ENCODE measurements at places on chromosomes 1 and 21.

GRCh38 chr1:56376188-56376984 lies 203.0 kb downstream of the PLPP3 start:
- peak; percentile 34 for DNase-seq

DNA sequence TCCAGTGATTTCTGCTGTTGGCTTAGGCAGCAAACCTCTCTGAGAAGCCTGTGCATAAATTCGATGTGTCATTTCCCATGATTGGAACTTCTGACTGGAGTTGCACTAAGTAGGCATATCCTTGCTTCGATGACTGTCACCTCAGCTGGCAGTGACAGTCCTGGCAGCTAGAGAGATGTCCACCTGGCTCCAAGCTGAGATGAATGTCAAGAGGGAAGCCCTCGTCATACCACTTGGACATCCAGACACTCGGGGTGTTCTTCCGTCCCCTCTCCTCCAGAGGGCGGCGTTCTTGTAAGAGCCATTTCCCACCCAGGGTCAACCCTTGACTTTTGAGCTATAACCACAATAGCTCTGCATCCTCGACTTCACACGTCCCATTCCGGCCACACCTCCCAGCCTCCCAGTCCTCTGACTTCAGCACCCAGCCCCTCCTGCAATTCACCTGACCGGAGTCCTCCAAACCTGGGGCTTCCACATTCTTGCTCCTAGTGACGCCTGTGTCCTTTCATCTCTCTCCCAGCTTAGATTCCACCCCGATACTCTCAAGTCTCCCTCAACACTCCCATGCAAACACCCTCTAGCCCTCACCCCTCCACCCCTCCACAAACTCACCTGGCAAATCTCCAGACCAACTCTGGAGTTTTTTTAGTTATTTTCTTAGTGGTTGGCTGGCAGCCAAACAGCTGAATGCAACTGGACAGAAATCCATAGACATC lies 17.3 kb downstream of the CA6 start:
- peak; percentile 76 for DNase-seq

- no peak for DNase-seq
Observed at GRCh38 chr21:39576518-39577128, 36.1 kb upstream of the B3GALT5 start.

GRCh38 chr1:204987689-204988088 lies 55.3 kb upstream of the CNTN2 start:
- DNase-seq: no peak

DNA sequence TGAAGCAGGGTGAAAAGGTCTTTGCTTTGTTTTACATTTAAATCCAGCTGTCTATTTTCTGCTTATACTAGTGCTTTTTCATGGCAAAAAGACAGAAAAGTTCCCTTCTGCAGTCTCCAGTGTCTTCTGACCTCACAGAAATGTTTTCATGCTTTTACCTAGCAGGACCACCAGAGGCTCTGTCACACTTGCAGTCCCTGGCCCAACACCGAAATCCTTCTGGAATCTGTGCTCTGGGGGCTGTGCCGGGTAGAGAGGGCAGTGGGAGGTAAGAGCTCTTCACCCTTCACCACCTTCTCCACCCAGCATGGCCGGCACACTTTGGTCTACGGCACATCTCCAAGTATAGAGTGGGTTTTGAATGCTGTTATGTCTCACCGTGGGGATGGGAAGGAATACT lies 20.8 kb downstream of the GNAT2 start:
- DNase-seq: peak; percentile 57

DNA sequence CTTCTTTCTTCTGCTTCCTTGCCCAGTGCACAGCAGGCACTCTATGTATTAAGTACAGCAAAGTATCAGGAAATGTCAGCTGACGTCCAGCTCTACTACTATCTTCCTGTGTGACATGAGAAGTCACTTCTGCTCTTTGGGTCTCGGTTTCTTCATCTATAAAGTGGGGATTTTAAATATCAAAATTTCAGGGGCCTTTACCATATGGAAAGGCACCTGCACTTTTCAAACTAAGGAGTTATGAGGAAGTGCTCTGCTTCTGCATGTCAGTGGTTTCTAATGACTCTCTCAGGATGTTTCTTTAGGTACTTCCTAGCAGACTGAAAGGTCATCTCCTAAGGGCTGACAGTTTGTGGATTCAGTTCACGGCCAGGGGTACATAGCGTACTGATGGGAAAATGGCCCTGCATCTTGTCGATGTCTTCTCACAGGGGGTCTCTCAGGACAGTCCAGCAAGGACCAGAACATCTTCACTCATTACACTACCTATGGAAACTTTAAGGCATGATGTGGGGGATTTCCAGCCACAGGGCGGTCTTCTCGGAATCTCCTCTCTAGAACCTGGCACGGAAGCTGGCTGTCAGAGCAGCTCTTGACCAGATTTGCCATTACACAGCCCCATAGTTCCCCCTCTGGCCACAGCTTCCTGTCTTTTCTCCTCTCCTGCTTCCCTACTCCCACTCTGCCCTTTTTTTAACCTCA lies 42.0 kb upstream of the MTF1 start:
- DNase-seq: no peak

- peak; percentile 91 for DNase-seq
Observed at GRCh38 chr21:33127154-33127867, 57.4 kb downstream of the OLIG1 start.

DNA sequence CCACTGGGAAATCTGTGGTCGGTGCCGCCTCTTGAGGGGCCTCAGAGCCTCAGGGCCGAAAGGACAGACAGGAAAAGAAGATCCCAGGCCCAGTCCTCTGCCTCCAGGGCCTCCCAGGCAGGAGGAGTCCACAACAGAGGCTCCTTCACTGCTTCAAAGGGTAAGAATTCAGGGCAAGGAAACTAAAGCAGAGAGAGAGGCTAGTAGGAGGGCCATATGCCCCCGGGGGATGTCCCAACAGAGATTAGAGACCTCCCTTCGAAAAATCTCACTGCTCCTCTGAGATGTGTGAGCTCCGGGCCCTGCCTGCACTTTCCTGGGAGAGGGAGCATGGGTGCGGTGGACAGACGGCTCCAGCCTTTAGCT lies 465.9 kb downstream of the NPHP4 start:
- DNase-seq: no peak

Measured in neural progenitor cell (in vitro differentiated cells).